ENCODE measurements at places on chromosomes 7 and 10. TPM values are rescaled to one million over a fixed set of nuclear protein-coding genes. Genes with fewer than 3 reads are reported as not detected.

Gene H2BK1
- not detected for total RNA-seq

Gene LBX1
- not detected for total RNA-seq

Gene DEPP1
- 0.81 TPM for total RNA-seq

Gene FOXI2
- not detected for total RNA-seq

Gene TCERG1L
- not detected for total RNA-seq

Gene CFAP69
- 1.8 TPM for total RNA-seq

Gene UNC5B
- 0.48 TPM for total RNA-seq

Gene TEX36
- not detected for total RNA-seq

Gene OR6V1
- not detected for total RNA-seq

Gene ANKRD1
- 7.8 TPM for total RNA-seq

Gene FUOM
- total RNA-seq = 19.0 TPM
